Activated gamma-delta T cell treated with anti-CD3 and anti-CD28 coated beads, Interleukin-2, amount 50 U/mL, for 16 hours (primary cell): ENCODE measurements at places on chromosomes 2 and 18.

DNA sequence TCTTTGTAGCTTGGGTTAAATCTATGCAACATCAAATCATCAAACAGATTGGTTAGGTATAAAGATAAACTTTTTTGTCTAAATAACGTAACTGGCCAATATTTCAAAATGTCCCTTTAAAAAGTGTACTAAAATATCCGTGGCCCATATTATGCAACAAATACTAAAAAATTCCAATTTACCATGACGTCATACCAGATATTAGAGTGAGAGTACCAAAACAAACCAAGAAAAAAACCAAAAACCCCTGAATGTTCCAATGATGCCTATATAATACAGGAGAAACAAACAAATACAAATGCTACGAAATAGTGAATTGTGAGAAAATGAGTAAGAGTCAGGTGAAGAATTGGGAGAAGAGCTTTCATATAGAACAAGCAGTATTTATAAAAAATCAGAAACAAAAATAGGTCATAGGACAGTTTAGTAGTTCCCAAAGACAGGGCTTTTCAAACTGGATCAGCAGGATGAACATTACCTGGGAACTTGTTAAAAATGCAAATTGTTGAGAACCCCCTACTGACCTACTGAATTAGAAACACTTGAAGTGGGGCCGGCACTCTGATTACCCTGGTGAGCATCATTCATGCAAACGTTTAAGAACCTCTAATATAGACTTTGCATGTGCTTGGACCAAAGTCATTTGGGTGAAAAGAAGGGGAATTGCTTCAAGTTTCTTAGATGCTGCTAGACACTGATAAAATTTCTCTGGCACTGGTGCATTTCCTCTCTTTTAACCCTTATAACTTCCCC lies 753.7 kb downstream of the DSC3 start:
- DNase-seq = no peak

DNA sequence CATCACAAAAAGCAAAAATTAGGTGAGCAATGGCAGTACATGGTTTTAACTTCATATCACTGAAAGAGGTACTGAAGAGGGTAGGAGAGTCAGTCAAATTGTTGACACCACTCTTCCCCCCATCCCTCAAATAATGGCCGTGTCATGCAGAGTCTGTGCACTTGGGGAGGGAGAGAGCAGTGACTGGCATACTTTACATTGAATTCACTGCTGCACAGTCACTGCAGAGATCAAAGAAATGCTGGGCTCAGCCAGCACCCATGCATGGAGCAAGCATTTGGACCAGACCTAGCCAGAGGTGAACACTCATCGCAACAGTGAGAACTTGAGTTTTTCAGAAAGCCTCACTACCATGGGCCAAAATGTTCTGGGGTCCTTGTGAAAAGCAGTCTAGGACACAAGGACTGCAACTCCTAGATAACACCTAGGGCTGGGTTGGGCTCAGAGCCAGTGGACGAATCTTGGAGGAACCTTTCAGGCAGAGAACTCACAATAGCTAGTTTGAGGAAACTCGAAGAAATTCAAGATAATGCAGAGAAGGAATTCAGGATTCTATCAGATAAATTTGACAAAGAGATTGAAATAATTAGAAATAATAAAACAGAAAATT lies 112.9 kb downstream of the NR4A2 start:
- DNase-seq = no peak

DNA sequence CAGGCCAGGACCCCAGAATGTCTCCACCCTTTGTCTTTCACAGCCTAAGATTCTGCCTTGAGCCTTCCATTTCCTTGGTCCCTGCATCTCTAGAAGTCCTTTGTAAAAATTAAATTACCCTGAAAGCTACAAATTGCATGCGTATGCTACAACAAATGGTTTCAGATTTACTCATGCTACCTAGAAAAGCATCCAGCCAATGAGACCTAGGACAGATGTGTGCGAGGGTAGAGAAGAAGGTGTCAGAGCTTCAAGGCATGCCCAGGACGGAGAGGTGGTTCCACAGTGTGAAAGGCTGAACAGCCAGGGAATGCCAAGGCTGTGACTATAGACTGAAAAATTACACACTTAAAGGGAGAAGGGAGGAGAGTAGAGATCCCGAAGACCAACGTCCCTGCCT lies 40.2 kb downstream of the CCBE1 start:
- no peak for DNase-seq

DNA sequence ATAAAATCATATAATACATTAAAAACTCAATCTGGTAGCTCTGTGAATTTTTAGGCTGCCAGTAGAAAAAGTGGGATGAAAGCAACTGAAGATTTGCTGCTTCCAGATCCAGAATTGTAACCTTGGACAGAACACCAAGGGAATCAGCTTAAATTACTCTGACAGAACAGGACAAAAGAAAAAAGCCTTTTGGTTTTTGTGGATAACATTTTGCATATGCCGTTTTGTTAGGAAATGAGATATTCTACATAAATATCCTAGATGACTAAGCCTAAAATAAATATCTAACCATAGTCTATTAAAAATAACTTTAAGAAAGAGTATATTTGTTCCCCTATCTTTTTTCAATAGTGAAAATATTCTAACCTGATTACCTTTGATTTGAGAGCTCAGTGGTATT lies 148.7 kb upstream of the DOCK10 start:
- DNase-seq = no peak
